ENCODE measurements at places on chromosomes 2 and 18.

DNA sequence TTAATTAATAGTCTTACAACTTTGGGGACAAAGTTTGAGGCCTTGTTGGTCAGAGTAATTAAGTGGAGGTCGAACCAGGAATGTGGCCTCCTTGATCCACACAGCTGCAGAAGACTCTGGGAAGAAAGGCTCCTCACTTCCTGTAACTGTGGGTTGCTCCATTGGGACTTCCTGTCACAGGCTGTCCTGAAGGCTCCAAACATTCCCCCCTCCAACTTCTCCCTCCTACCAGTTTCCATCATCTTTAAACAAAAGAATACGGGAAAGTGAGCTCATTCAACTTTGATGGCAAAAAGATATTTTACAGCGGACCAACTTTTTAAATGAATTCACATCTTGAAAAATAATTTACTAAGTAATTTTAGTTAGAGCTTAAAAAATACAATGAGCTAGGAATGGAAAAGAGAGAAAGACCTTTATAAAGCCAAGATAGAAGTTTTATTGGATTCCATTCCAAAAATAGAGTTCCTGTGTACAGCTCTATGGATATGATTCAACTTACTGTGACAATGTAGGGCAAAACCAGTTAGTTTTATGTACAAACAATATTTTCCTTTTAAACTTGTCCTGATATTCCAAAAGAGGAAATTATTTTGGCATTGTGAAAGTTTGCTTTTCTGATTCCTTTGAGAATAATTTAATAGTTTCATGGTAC is 212.0 kb upstream of the NABP1 start:
- DNase-seq = no peak

GRCh38 chr2:108870069-108870644 is 83.6 kb downstream of the CCDC138 start:
- DNase-seq = no peak

- DNase-seq = no peak
Observed at GRCh38 chr2:229417916-229418315, 146.8 kb upstream of the PID1 start.

GRCh38 chr18:30920757-30921156 is 121.8 kb downstream of the DSC3 start:
- DNase-seq = no peak

DNA sequence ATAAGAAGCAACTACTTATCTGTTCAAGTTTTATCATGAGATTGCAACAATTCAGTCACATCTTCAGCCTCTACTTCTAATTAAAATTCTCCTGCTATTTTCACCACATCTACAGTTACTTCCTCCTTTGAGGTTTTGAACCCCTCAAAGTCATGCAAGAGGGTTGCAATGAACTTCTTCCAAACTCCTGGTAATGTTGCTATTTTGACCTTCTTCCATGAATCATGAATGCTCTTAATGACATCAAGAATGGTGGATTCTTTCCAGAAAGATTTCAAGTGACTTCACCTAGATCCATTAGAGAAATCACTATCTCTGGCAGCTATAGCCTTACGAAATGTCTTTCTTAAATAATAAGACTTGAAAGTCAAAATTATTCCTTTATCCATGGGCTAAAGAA is 1052.8 kb upstream of the NRXN1 start:
- DNase-seq = no peak

- no peak for DNase-seq
Observed at GRCh38 chr2:116491292-116491691, 1323.2 kb upstream of the DDX18 start.

GRCh38 chr2:206984206-206984605 is 44.9 kb downstream of the CPO start:
- DNase-seq = no peak

DNA sequence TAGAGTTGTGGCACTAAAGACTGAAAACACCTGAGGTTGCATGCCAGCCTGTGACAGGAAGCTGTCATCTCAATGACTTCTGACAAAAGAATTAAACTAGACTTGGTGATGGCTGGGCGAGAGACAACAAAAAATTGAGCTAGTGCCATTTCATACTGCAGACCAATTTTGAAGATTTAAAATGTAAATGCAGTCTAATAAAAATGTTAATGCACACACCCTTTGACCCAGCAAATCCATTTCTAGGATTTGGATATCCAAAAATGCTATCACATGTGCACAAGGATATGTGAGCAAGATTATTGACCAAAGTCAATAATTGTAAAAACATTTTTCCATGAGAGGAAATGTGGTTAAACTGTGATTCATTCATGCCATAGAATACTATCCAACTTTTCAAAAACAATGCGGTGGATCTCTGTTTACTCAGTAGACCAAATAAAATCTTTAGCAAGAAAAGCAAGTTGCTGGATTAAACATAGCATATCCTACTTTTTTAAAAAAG is 5.6 kb downstream of the FBXO36 start:
- no peak for DNase-seq

- DNase-seq = no peak
Observed at GRCh38 chr2:11245322-11245721, 90.1 kb downstream of the SLC66A3 start.

GRCh38 chr2:189824694-189825396 is 40.6 kb downstream of the PMS1 start:
- DNase-seq = no peak

GRCh38 chr2:237051861-237052260 is 33.8 kb upstream of the COPS8 start:
- no peak for DNase-seq

DNA sequence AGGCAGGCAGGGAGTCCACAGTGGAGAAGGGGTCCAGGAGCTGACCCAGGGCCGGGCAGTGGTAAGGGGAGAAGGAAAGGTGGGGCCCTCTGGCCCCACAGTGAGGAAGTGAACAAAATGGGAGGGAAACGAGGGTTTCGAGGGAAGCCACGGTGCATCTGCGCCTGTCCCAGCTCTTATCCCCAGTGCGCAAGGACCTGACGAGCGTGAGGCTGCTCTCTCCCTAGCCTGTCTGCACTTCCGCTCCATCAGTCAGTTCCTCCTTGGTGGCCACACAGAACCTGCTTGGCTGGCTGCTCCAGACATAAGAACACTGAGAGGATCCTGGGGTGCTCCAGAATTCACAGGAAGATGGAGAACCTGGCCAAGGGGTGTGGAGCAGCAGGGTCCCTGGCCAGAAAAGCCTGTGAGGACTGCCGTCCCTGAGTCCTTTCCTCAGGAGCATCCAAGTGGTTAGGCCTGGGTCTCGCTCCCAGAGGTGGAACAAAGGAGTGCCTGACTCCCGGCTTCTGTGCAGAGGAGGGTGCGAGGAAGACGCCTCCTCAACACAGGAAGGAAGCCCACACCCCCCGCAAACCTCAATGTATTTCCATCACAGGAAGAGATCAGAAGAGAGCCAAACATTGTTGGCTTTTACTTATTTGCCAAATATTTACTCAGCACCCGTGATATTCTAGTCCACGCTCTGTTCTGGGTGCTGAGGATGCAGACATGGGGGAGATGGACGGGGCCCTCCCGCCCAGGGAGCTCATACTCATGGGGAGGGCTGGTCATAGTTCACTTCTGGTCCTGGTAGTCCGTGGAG is 43.7 kb upstream of the SEMA4C start:
- no peak for DNase-seq
